Naive thymus-derived CD8-positive, alpha-beta T cell (primary cell): ENCODE measurements at places on chromosomes 2 and 18. TPM values are rescaled to one million over a fixed set of nuclear protein-coding genes. Genes with fewer than 3 reads are reported as not detected.

BOK gene
- not detected for total RNA-seq

SDC1 gene
- total RNA-seq = not detected

AOX1 gene
- total RNA-seq = not detected

SCYGR4 gene
- total RNA-seq = not detected

HSPE1 gene
- total RNA-seq = 65.8 TPM

GRB14 gene
- total RNA-seq = not detected

CPLX4 gene
- not detected for total RNA-seq

HOXD12 gene
- total RNA-seq = not detected

RNF152 gene
- 0.19 TPM for total RNA-seq

ANKRD30B gene
- not detected for total RNA-seq

FBLN7 gene
- 10.3 TPM for total RNA-seq

DYSF gene
- 3.5 TPM for total RNA-seq

OTX1 gene
- total RNA-seq = not detected
